Stimulated activated CD4-positive, alpha-beta T cell treated with anti-CD3 and anti-CD28 coated beads, Interleukin-1b, Interleukin-23, amount 100 ng/mL, for 1 hour (primary cell): ENCODE measurements at places on chromosomes 5 and 9.

GRCh38 chr5:93192087-93192486, 388.9 kb downstream of the NR2F1-AS1 start:
- no peak for DNase-seq

GRCh38 chr9:90974643-90975245, 173.1 kb downstream of the SYK start:
- no peak for DNase-seq

- DNase-seq = no peak
These were observed 34.1 kb upstream of the RAI14 start for GRCh38 chr5:34622098-34622400.

DNA sequence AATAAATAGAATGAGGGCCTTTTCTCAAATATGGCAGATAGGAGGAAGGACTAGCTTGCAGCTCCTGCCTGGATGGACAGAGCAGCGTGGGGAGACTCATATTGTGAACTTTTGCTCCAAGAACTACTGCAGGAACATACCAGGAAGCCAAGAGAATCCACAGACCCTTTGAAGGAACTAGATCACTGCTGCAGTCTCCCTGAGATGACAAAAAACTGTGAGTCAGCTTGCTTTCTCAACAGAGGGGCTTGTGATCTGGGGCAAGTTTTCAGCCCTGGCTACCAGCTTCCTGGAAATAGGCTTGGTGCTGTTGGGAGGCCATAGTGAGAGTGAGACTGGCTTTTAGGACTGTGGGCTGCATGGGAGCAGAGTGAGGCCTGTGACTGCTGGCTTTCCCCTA, 170.6 kb upstream of the TRIM32 start:
- DNase-seq = no peak

GRCh38 chr5:88393042-88393441, 124.4 kb upstream of the TMEM161B start:
- DNase-seq = no peak
